ENCODE measurements at places on chromosomes 1 and 21.

GRCh38 chr21:30880914-30881313, 466 bp downstream of the KRTAP11-1 start:
- no peak for DNase-seq

DNA sequence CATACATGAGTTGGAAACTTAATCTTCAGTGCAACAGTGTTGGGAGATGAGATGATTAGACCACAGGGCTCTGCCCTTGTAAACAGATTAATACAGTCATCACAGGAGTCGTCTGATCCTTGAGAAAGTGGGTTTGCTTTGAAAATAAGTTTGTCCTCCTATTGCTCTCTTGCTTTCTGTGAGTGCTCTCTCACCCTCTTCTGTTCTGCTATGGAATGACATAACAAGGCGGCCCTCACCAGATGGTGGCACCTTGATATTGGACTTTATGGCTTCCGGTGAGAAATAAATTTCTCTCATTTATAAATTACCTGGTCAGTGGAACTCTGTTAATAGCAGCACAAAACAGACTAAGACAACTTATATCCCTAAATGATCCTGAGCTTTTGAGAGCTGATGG, 353.6 kb downstream of the BRINP3 start:
- DNase-seq: no peak

GRCh38 chr1:219299420-219299819, 125.7 kb downstream of the LYPLAL1 start:
- DNase-seq: no peak

DNA sequence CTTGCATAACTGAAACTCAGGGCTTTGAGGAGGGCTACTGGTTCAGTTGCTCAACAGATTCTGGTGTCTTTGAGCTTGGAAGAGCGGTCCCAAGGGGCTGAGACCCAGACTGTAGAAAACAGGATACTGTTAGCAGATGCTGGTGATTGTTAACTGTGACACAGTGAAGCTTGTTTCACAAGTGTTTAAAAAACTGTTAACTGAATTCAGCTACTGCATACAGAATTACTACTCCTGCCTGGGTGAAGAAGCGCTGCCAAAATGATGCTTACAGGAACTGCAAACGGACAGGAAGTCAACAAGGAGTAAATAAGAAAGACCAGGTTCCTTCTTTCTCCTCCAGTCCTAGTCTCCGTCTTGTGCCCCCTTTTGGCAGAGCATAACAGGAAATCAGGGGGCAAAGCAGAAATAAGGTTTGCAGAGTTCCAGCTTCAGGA, 195.3 kb upstream of the USP25 start:
- no peak for DNase-seq

DNA sequence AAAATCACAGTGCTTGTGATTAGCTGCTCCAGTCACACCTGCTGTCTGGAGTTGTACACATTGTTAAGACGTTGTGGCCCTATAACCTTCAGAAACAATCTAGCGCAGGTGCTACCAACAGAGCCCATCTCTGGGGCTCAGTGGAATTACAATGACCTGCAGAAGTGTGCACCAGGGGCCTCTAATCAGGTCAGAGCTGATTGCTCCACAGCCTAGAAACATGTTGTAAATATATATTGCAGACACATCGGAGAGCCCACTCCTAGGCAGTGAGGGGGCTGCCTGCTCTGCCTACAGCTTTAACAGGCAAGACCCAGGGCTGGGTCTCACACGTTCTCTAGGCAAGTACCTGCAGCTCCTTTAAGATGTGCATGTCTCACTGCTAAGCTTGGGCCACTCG, 302.0 kb downstream of the SIPA1L2 start:
- no peak for DNase-seq

GRCh38 chr1:156097499-156098178, 15.4 kb upstream of the MEX3A start:
- no peak for DNase-seq

DNA sequence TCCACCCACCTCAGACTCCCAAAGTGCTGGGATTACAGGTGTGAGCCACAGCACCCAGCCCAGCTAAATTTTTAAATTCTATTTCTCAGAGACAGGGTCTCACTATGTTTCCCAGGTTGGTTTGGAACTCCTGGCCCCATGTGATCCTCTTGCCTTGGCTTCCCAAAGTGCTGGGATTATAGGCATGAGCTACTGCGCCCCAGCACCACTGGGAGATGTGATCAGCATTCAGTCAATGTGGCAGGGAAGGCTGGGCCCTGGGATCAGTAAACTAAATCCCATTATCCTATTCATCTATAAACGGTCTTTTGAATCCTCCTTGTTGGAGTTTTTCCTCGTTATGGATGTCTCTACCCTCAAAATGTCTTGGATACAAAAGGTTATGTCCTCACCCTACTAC, 113.5 kb downstream of the PGBD5 start:
- DNase-seq: no peak

GRCh38 chr1:173823781-173824314, 625 bp upstream of the DARS2 start:
- no peak for DNase-seq

GRCh38 chr1:223700942-223701637, 11.2 kb upstream of the CAPN2 start:
- DNase-seq: no peak

GRCh38 chr1:17731460-17731859, 23.7 kb upstream of the ACTL8 start:
- DNase-seq: no peak

- DNase-seq: no peak
Observed at GRCh38 chr1:69196071-69196470, 371.7 kb upstream of the LRRC7 start.

GRCh38 chr1:208132287-208132882, 111.8 kb downstream of the PLXNA2 start:
- peak; percentile 32 for DNase-seq

All from CD4-positive, alpha-beta T cell treated with Interleukin-2 at 100 ng/mL for 4 hours (primary cell).